ENCODE measurements at places on chromosomes 3 and 15.

DNA sequence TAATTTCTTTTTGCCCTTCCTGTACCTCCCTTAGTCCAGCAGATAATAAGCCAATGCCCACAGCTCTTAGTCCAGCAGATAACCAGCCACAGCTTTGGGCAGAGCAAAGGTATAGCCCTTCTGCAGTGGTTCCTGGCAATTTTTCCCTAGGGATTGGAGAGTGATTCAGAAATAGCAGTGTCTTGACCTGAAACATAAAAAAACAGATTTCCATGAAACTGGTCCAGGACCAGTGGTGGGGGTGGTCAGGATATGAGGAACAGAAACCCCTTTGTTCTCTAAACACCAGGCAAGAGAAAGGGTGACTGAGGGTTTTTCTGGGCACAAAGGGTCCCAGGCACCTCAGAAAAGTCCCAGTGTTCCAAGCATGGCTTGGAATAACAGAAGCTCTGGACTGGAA lies 103.4 kb downstream of the ARRDC4 start:
- no peak for DNase-seq

GRCh38 chr3:4885316-4885715 lies 93.9 kb upstream of the BHLHE40 start:
- DNase-seq: no peak

- DNase-seq: no peak
Measured at GRCh38 chr3:156610154-156610553, 55.2 kb upstream of the SSR3 start.

DNA sequence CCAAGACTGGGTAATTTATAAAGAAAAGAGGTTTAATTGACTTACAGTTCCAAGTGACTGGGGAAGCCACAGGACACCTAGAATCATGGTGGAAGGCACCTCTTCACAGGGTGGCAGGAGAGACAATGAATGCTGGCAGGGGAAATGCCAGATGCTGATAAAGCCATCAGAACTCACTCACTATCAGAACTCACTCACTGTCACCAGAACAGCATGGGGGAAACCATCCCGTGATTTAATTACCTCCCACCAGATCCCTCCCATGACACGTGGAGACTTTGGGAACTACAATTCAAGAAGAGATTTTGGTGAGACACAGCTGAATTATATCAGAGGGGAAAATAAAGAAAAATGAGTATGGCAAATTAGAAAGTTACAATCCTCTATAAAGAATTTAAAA lies 310.9 kb downstream of the BCHE start:
- DNase-seq: no peak

All from activated T-helper 2 cell treated with anti-CD3 and anti-CD28 coated beads, Interferon-gamma antibody, Interleukin-2, Interleukin-4, amounts not matched to agents 10 μg/mL and 5 μg/mL and 100 μg/mL, durations not matched to agents 14 hours and 24 hours and 36 hours (primary cell).